Activated B cell treated with CpG ODN at 0.5 μM for 24 hours (primary cell): ENCODE measurements at places on chromosomes 13 and 19. TPM values are rescaled to one million over a fixed set of nuclear protein-coding genes. Genes with fewer than 3 reads are reported as not detected.

C19orf73 gene
- total RNA-seq: 0.98 and 1.0 TPM in 2 replicates

FFAR2 gene
- not detected in 2 replicates for total RNA-seq

APOC1 gene
- total RNA-seq: 1.2 and 1.7 TPM in 2 replicates

ADGRE3 gene
- total RNA-seq: not detected in 2 replicates

ZNF506 gene
- total RNA-seq: 67.1 and 78.6 TPM in 2 replicates

ACP7 gene
- not detected in 2 replicates for total RNA-seq

GRK1 gene
- total RNA-seq: 0.07 and 0.44 TPM in 2 replicates

DNA sequence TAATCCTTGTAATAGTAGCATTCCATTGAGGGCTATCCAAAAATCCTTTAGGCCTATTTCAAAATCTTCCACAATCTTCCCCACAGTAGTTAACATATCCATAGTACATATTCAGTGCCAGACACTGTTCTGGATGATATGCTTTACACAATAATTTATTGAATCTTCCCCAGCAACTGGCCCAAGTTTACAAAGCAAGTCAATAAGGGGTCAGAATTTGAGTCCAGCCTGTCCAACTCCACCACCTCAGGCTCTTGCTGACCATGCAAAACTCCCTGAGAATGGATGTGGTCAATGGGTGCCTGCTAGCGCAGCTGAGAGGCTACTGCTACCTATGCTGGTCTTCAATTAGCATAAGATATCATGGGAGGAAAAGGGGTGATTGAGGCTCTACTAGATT lies 529.6 kb downstream of the FGF9 start:
- no peaks in the 10 kb centered on the region for H3K36me3 ChIP-seq
- H3K4me3 ChIP-seq: no peak overlapping the region
- peaks cover 5% of the 10 kb centered on the region for H3K4me1 ChIP-seq
- DNase-seq: no peak

- no peaks in the 10 kb centered on the region for H3K4me1 ChIP-seq
- no peaks in the 10 kb centered on the region for H3K36me3 ChIP-seq
- no peak for DNase-seq
Measured at GRCh38 chr13:26656919-26657318, 99.4 kb downstream of the WASF3 start.

- H3K4me3 ChIP-seq: no peak overlapping the region
- DNase-seq: no peak
- H3K36me3 ChIP-seq: peaks cover 16% of the 10 kb centered on the region
- no peaks in the 10 kb centered on the region for H3K4me1 ChIP-seq
- H3K27ac ChIP-seq: no peak overlapping the region
- H3K27me3 ChIP-seq: no peaks in the 10 kb centered on the region
Measured at GRCh38 chr13:112781881-112782361, 92.1 kb downstream of the ATP11A start.

DNA sequence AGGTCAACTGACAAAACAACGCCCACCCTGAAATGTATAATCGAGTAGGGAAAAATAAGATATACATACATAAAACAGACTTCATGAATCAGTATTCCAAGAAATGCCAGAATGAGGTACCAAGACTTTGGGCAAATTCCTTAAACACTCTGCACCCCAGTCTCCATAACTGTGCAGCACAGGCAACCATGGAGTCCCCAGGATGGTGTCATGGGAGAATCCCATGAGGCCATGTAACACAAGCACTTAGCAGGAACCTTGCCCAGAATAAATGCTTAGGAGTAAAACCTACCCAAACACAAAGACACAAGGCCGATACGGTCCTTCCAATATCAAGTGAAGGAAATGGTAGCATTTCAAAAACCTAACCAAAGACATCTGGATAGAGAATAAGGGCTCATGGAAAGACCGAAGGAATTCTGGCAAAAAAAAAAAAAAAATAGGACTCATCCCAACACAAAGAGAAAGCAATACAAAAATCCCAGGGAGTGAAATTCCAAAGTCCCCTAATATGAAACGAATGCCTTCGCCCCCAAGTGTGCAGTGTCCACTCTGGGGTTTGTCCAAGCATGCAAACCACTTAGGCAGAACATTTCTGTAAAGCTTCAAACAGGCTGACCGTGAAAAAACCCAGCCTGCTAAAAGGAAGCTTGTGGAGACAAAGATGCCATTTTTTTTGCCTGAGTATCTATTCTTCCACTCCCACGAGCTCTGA lies 11.1 kb downstream of the ZC3H4 start:
- no peak overlapping the region for H3K27ac ChIP-seq
- H3K27me3 ChIP-seq: no peaks in the 10 kb centered on the region
- peaks cover 49% of the 10 kb centered on the region for H3K4me1 ChIP-seq
- no peak overlapping the region for H3K4me3 ChIP-seq

DNA sequence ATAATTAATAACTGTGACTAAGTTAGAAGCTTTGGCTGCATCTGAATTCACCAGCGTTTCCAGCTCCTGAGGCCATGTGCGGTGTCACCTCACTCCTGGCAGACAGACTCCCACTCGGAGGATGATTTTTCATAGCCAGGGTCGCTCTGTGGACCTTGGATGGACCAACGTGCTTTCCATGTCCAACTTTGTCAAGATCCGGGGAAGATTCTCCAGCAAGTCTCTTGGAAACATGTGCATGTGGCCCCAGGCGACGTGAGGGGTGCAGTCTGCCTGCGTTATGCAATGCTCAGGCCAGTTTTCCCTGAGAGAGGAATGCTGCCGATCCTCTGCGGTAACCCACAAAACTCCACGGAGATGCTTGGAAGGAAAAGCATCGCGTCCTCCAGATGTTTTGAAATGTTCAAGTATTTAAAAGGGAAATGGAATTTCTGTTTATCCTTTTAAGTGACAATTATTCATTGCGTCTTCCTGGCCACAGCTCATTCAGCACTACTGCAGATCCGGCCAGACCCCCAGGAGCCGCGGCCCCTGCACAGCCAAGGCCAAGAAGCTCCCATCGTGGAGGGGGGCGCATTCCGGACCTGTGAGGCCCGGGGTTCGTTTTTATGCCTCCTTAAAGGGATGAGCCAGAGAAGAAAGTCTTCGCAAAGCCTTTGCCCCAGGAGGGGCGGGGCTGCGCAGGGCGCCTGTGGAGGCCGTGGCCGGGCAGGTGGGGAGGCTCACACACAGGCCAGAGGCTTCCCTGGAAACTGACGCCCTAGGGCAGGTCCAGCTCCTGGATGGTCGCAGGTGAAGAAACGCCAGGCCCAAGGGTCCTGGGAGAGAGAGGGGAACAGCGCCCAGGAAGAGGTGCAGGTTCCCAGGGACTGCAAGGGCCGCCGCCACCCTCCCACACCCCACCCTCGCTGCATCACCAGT lies 46.0 kb downstream of the C13orf46 start:
- no peak for DNase-seq
- peaks cover 1% of the 10 kb centered on the region for H3K4me1 ChIP-seq
- H3K36me3 ChIP-seq: no peaks in the 10 kb centered on the region

- H3K36me3 ChIP-seq: peaks cover 9% of the 10 kb centered on the region
- peaks cover 26% of the 10 kb centered on the region for H3K4me1 ChIP-seq
- H3K27ac ChIP-seq: no peak overlapping the region
- no peaks in the 10 kb centered on the region for H3K27me3 ChIP-seq
- DNase-seq: no peak
Measured at GRCh38 chr19:42426643-42427042, 545 bp downstream of the LIPE start.

GRCh38 chr13:113044391-113045114 lies 61.0 kb upstream of the F7 start:
- no peak overlapping the region for H3K4me3 ChIP-seq
- no peaks in the 10 kb centered on the region for H3K27me3 ChIP-seq
- peaks cover 12% of the 10 kb centered on the region for H3K36me3 ChIP-seq

DNA sequence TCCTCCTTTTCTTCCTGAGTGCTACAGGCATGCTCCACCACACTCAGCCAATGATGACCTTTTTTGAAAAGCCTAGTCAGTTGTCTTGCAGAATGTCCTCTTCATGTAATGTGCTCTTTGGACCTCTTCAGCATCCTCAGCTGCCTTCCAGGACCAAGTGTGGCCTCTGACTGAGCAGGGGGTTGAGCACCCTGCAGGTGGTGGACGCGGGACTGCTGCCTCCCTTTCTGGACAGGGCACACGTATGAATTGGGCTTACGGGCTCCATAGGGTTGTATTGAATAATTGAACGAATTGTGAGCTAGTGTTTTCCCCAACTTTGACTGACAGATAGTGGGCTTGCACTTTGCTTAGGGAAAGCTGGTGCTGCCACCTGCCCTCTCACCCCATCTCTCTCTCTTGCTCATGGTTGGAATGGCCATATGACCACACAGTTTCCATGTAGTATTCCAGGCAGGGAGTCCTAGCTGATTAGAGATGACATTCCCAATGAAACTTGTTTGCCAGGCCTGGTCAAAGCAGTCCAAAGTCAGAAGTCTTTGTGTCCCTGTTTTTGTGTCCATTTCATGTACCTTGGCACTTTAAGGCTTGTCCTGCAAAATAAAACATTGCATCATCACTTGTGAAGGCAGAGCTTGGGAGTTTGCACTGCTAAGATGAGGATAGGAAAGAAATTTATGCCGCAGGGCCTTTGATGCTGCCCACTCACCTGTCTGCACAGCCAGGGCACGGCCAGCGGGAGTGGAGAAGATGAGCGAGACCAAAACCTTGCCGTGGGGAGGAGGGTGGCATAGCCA lies 76.3 kb upstream of the NPAS1 start:
- DNase-seq: no peak
- H3K36me3 ChIP-seq: peaks cover 41% of the 10 kb centered on the region
- H3K4me1 ChIP-seq: no peaks in the 10 kb centered on the region
- H3K4me3 ChIP-seq: no peak overlapping the region
- no peaks in the 10 kb centered on the region for H3K27me3 ChIP-seq

DNA sequence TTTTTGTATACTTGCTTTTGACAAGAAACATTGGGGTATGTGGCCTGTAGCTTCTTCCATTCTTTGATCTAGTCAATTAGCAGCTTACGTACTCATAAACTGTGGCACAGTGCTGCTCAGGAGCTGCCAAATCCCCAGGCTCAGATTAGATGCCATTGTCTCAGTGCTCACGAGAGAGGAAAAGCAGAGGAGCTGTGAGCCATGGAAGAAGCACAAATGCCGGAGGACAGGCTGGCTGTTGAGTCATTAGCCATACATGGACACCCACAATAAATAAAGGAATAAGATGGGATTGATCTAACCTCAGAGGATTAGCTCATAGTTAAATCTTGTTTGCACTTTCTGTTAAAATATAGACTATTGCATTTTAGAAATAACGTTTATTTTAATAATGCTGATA lies 121.7 kb downstream of the POSTN start:
- no peak overlapping the region for H3K4me3 ChIP-seq
- no peak overlapping the region for H3K27ac ChIP-seq
- H3K27me3 ChIP-seq: no peaks in the 10 kb centered on the region
- no peaks in the 10 kb centered on the region for H3K4me1 ChIP-seq
- no peaks in the 10 kb centered on the region for H3K36me3 ChIP-seq
- no peak for DNase-seq

DNA sequence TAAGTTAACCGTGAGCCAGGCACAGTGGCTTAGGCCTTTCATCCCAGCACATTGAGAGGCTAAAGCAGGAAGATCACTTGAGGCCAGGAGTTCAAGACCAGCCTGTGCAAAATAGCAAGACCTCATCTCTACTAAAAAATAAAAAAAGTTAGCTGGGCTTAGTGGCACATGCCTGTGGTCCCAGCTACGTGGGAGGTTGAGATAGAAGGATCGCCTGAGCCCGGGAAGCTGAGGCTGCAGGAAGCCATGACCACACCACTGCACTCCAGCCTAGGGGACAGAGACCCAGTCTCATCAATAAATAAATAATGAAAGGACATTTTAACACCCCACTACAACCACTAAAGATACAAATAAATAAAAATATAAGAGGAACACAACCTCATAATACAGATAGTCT lies 21.6 kb downstream of the LSM14A start:
- H3K4me1 ChIP-seq: peaks cover 64% of the 10 kb centered on the region
- H3K27ac ChIP-seq: peak overlapping the region; percentile 82
- peak overlapping the region; percentile 66 for H3K4me3 ChIP-seq
- DNase-seq: no peak

DNA sequence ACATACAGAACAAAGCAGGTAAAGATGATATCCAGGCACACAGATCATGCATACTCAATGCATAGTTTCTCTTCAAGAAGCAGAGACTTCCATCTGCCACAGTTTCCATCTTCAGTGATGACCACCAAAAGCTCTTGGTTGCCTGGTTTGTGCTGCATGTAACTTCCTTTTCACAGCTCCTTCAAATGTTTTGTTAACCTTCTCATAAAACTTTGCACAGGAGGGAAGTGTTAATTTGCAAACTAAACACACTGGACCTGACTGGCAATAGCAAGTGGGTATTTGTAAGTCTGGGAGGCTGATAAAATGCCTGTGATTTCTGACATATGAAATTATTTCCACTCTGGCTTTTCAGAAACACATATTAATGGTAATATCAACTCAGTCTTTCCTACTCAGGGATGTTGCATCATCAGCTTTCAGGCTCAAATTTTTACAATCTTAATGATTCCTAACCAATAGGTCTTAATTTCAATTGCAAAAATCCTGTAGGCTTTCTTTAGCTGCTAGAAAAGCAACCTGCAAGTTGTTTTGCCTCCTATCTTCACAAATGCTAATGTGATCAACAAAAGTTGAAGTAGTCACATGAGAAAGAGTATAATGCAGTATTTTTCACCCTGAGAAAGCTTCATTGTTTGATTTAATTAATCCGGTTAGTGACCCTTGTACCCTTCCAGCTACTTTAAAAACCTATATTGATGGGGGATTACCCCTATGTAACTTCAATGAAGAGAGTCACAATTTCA lies 575.6 kb downstream of the DIAPH3 start:
- no peaks in the 10 kb centered on the region for H3K36me3 ChIP-seq
- H3K27me3 ChIP-seq: no peaks in the 10 kb centered on the region
- H3K4me3 ChIP-seq: no peak overlapping the region
- H3K27ac ChIP-seq: no peak overlapping the region
- no peaks in the 10 kb centered on the region for H3K4me1 ChIP-seq

- H3K27me3 ChIP-seq: peaks cover 18% of the 10 kb centered on the region
- no peaks in the 10 kb centered on the region for H3K36me3 ChIP-seq
- no peak overlapping the region for H3K27ac ChIP-seq
- H3K4me3 ChIP-seq: no peak overlapping the region
- H3K4me1 ChIP-seq: no peaks in the 10 kb centered on the region
Measured at GRCh38 chr13:97884707-97885468, 68.6 kb upstream of the IPO5 start.

DNA sequence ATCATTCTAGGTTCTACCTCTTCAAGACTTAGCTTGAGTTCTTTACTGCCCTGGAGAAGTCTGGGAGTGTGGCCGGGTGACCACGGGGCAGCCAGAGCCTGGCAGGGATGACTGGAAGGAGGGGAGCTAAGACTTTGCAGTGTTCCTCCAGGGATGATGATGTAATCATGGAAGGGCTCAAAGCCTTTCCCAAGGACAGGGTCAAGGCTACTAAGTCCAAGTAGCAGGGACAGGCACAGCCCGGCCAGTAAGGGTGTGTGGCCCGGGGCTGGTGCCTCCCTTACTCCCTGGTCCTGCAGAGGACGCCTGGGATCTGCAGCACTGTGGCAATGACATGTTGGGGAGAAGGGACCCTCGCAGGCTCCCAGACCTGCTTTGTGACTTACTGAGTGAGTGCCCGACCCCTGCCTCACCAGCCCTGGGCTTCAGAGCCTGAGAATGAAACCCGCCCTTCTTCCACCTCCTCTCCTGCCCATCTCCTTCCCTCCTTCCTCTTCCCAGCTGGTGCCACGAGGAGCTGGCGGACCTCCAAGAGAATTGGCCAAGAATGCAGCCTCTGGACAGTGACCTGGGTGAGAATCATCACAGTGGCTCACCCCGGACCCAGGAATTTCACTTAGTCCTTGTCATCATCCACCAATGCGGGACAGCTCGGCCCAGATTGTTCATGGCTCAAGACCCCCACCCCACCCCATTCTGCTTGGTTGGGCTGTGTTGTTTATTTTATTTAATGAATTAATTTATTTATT lies 15.6 kb upstream of the FBXO17 start:
- no peak overlapping the region for H3K27ac ChIP-seq
- H3K4me3 ChIP-seq: no peak overlapping the region
- DNase-seq: no peak
- H3K4me1 ChIP-seq: no peaks in the 10 kb centered on the region
- peaks cover 18% of the 10 kb centered on the region for H3K27me3 ChIP-seq
